ENCODE measurements at places on chromosomes 13 and 19. TPM values are rescaled to one million over a fixed set of nuclear protein-coding genes. Genes with fewer than 3 reads are reported as not detected.

DNA sequence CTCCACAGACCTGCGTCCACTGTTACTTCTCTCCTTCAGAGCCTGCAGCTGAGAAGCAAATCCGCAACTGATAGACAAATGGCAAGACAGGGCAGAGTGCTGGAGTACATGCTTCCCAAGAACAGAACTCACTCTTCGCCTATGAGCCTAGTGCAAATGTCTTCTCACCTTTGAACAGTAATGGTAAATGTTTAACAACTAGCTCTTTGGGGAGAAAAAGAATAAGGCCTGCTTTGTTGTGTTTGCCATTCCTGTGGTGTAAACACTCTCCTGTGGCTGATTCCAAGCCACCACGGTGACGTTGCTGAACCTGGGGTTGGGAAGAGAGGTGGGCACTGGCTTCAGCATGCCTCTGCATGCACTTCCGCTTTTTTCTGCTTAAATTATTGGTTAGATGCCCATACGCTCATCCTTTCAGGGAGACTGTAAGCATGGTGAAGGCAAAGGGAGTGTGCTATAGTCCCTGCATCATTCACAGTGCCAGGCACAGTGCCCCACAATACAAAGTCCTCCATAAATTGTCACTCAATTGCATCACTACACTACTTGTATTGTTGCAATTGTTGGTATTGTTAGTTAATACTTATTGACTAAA is 28.1 kb upstream of the GTF3A start:
- DNase-seq: no peak

DNA sequence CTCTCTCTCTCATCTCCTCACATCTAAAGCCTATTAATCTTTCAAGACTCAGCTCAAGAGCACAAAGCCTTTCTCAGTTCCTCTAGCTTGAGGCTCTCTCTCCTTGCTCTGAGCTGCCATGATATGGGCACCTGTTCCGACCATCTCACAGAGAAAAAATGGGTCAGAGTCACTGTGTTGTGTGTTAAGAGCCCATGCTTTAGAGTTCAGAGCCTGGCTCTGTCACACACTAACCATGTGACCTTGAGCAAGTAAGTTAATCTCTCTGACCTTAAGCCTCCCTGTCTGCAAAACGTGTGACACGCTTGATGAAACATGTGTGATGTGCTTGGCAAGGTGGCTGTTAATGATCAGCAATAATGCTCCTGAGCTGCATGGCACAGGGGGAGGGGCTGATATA is 245.2 kb downstream of the DLEU7 start:
- no peak for DNase-seq

CEACAM7 gene
- polyA plus RNA-seq: not detected

GRCh38 chr13:104936304-104936703 is 1599.2 kb downstream of the EFNB2 start:
- no peak for DNase-seq

DNA sequence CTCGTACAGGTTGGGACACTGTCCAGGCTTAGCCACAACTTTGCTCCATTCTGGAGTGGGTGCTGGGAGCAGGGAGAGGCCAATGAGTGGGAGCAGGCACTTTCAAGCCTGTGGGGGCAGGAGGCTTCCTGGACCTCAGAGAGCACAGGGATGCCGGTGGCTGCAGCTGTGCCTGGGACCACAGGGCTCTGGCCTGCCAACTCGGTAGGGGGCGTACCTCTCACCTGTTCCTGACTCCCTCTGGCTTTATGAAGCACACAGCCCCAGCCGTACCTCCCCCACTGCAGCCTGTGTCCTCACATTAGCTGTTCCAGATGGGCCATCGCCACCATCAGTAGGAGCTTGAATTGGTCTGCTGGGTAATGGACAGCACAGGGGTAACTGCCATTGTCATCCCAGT is 278.7 kb upstream of the KLHL1 start:
- no peak for DNase-seq

DNA sequence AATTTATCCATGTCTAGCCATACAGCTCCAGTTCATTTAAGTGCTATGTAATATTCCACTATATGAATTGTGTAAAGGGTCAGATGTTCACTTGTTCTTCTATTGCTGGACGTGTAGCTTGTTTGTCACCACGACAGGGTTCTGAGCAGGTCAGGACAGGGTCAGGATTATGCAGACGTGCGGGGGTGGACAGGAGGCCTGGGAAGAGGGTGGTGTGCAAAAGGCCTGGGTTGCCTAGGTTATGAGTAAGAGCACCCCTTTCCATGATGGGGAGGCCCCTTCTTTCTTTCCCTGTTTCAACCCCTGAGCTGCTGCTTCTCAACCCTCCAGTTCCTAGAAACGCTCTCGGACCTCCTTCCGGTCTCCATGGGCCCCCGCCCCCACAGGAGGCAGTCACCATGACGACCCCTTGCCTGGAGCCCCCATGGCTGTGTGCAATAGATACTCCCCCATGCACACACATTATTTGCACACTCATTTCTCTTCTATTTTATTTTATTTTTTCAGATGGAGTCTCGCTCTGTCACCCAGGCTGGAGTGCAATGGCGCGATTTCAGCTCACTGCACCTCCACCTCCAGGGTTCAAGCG is 2.0 kb downstream of the EXOC3L2 start:
- no peak for DNase-seq

DNA sequence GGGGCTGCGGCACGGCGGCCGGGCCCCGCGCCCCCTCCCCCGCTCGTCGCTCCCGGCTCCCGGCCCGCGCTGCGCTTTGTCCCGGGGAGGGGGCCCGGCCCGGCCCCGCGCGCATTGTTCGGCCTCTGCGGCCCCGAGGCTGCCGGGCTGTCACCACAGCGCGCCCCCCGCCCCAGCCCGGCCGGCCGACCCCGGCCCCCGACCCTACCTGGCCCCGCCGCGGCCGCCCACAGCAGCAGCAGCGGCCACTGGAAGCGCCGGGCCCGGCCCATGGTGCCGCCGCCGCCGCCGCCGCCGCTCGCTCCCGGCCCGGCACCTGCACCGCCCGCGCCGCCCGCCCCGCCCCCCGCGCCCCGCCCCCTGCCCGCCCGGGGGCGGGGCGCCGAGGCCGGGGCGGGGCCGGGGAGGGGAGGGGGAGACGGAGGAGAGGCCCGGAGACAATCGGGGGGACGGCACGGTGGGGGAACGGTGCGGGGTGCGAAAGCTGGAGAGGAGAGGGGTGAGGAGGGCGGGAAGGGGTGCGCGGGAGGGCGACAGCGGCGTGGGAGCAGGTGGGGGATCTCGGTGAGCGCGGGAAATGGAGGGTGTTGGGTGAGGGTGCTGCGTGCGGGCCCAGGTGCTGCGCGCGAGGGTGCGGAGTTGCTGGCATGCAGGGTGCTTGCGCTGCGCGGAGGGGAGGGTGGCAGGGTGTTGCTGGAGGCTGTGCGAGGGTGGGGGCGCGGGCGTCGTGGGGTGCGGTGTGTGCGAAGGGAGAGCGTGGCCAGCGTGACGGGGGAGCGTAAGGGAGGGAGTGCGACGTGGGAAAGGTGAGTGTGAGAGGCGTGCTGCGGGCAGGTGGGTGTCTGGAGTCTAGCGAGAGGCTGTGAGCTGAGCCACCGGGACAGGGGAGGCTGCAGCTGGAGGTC is at the start of gene CADM4:
Gene CADM4, minus strand, starts transcription at position 332 of the 905 bp plus-strand sequence. Its CDS starts 60 bp downstream, at position 272.
- no peak for DNase-seq

DNA sequence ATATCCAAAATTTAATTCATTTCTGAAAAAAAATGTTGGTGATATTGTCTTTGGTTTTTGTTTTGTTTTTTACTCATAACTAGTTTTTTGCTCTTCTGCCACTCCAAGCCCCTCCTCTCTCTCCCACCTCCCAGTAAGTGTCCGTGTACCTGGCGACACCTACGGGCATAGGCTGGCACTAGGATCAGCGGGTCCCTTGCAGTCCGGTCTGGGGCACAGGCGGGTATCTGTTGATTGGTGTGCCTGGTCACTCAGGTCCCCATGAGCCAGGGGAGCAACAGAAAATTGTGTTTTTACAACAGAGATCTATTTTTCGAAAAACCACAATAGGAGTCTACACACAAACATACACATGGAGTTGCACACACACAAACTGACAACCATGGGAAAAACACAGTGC is 104.8 kb downstream of the ZIC5 start:
- no peak for DNase-seq

GRCh38 chr19:51595190-51596175 is 24.4 kb downstream of the ZNF175 start:
- DNase-seq: no peak

DNA sequence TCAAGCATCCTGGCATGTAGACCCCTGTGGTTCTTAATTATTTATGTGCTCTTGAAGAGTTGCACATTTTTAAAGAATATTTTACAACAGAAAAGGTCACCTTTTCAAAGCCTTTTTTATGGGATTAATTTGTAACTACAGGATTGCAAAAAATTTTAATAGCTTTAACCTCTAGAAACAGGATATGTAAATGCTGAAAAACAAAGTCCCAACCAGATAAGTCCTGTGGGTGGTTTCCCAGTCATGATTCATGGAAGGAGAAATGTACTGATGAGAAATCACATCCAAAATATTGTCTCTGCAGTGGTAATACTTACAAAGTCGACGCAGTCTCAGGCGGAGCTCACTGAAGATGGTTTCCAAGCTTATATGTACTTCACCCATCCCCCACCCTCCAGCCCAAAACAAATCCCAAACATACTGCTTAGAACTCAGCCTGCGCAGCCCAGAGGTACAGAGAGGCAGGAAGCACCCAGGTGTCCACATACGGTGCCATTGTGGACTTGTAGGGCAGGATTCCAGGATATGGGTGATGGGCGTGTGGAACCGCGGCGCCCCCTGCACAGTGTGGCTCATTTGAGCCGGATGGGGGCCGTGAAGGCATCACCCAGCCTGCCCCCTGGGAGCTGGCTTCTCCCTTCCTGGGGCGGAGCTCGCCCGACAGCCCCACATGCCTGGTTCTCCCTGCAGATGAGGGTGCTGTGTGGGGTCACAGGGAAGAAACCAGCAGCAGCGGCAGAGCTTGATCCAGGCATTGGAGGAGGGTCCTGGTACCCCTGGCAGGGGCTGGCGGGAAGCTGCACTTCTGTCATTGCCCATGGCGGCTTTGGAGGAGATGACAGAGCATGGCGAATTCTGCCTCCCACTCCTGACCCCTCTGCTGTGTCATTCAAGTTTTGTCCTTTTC is 101.2 kb downstream of the ATP11A start:
- no peak for DNase-seq

AXL gene
- 30.7 TPM for polyA plus RNA-seq

GRCh38 chr19:17305216-17305516 is 506 bp upstream of the MRPL34 start:
- DNase-seq: no peak

GDF15 gene
- polyA plus RNA-seq: 6.0 TPM

DNA sequence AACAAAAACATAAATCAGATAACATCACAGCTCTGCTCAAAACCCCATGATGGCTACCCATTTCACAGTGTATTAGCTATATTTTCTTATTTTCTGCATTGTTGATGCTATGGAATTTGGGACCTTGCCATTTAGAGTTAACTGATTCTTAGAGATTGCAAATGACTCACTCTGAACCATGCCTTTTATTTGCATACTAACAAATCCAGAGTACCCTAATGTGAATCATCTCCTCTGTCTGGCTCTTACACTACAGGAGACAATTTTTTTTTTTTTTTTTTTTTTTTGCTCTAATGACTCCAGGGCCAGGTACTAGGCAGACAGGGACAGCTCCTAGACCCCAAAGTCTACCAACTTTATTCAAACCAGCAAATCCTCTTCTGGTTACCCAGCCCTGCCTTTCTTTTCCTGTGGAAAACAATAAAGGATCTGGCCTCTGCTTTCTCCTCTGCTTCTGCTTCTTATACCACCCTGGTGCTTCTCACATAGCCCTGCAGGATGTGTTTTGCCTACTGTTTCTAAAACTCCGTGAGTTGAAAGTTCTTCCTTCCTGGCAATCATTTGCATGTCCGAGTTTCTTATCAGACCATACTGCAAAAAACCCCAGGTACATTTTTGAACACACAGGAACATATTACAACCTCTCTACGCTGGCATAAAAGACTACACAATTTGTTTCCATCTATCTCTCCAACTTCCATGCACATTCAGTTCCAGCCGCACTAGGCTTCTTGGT is 10.6 kb upstream of the ZNF460 start:
- DNase-seq: no peak

DMPK gene
- 70.8 TPM for polyA plus RNA-seq

DNA sequence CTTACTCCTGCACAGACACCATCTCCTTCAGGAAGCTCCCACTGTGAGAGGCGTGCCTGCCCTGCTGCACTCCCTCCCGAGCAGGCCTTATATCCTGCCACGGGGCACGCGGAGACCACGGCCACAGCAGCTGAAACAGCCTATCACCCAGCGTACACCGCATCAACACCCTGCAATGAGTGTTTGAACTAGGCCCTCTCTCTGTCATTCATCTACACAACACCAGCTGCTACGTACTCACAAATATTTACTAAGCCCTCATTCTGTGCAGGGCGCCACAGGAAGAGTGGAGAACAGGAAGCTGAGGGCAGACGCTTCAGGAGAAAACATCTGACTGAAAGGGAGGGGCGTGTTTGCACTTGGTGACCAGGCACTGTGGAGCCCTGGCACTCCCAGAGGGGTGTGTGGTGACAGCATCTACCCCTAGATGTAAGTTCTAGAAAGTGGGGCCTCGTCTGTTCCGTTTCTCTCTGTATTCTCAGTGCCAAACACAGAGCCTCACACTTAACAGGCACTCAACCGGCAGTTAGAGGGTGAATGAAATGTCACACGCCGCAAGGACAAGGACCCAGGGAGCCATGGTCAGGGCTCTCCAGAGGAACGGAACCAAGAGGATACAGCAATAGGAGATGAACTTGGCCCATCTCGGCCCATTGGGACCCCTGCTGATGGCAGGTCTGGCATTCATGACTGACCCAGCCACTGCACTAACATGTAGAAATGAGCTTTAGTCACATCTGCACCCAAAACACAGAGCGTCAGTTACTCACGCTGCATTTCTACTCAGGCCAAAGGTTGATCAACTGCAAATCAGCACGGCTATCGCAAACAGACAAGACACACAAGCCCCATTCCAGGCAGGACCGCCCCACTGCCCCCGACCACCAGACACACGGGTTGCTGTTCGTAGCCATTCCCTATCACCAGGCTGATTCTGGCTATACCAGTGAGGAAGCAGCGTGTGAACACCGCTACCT is 15.7 kb downstream of the RANBP3 start:
- no peak for DNase-seq

DNA sequence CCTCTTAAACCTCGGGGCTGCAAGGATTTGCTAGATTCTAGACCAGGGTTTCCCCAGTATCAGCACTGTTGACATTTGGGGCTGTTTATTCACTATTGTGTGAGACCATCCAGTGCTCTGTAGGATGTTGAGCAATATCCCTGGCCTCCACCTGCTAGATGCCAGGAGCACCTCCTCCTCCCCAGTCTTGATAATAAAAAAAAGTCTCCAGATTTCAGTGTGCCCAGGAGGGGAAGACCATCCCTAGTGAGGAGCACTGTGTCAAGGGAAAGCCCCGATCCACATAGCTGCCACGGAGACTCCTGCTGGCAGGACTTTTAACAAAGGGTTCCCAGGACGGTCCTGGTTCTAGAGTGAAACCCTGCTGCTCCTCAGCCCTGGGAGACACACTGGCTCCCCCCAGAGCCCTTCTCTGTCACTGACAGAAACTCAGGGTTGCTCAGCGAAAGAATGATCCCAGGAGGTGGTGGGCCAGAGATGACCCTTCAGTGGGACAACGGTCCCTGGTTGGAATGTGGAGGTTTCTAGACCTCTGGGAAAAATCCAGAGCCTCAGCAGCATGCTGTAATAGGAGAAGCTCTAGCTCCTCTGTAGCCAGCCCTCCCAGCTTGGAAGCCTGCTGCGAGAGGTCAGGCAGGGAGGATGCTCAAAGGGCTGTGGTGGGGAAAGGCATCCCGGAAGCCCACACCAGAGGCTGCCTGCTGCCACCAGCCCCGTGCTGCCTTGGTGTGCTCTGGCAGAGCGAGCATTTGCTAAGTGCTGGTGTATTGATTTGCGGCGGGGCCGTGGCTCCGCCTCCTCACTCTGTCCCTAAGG is 20.3 kb downstream of the LYL1 start:
- no peak for DNase-seq

- DNase-seq: no peak
Measured at GRCh38 chr19:3098515-3099346, 4.6 kb downstream of the GNA11 start.

SMIM17 gene
- 1.7 TPM for polyA plus RNA-seq
